Esophagus squamous epithelium (tissue), 5 donors: ENCODE measurements at places on chromosomes 5 and 9.

DNA sequence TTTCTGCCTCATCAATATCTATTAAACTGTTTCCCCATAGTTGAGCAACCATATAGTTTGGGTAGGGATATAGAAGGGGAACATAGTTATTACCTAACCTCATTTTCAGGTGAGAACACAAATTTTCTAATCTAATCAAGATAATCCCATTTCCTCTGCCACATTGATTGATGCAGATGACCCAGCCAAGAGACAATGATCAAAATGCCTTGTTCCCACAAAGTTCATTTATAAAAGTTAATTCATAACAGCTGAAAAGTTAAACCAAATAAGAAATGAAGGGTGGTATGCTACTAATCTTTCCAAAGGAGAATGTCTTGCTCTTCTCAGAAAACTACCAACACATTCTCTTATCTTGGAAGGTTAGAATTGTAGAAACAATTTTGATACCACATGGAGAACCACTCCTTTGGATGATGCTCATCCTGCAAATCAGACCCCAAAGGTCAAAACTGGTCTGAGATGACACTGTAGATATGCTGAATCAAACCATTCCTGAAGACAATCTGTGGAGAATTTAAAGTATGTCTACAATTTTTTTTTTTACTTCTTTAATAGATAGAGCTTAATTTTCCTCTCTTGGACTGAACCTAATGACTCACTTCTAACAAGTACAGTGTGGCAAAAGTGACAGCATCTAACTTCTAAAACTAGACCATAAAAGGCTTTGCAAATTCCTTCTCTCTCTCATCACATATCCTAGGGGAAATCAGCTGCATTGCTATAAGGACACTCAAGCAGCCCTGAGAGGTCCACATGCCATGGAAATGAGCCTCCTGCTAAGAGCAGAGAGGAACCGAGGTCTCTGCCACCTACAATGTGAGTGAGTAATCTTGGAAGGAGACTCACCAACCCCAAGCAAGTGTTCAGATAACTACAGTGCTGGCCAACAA, 586.7 kb upstream of the TUSC1 start:
- DNase-seq = no peak

DNA sequence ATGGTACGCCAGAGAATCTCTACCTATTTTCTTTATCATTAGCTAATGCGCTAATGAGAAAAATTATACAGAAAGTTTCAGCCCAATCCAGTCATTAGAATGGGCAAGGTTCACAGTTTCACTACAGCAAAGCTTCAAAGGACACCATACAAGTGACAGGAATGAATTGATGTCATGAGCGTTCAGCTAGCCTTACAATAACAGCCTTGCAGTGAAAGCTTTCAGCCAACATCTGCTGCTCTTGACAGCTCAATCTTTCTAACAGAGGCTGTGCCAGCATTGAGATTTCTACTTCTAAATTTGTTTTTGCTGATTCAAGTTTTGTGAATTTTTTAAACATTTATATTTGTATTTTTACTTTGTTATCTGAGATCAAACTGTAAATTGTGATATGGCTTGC, 302.4 kb upstream of the FAM174A start:
- no peak for DNase-seq

GRCh38 chr5:84642795-84643194, 258.1 kb upstream of the EDIL3 start:
- DNase-seq = no peak

GRCh38 chr9:98778251-98778650, 18.1 kb downstream of the ANKS6 start:
- DNase-seq = no peak

DNA sequence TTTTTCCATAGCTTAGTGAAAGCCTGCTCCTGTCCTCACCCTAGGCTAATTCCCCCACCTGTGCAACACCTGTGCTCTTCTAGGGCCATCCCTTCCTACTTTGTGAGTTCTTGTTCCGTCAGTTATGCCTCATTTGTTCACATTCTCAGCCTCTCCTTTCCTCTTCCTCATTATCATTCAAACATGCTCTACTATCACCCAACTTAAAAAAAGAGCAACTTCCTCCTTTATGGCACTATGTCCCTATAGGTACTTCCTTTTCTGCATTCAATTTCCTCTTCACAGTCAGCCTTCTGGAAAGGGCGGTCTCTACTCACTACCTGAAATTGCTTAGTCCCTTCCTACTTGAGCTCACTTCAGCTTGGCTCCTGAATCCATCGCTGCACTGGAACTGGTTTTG, 111.8 kb upstream of the LHFPL2 start:
- DNase-seq = no peak

DNA sequence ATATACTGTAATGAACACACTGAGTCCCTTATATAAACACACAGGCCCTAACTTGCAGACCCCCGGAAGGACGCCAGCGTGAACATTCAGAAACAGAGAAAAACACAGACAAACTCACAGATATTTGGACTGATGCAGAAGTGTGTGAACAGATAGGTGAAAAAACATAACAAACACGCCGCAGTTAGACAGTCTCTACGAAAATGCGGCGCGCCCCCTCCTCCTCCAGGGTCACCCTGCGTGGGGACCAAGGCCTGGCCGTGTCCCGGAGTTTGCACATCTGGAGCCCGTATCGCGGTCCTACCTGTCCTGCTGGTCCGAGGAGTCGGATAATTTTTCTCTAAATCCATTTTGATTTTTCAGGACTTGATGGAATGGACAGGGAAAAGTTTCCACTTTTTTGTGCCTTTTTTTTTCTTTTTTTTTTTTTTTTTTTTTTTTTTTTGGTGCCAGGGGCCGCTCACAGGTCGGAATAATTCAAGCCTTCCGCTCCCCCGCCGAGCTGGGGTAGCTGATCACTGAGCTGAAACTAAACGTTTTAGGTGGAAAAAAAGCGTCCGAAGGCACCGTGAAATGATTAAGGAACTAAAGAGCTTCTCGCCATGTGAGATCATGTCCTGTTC, at the start of gene PAX5:
TSS of gene PAX5 (minus strand) at position 587 of the 623 bp plus-strand sequence. CDS start at position 350, 237 bp downstream.
- no peak for DNase-seq

DNA sequence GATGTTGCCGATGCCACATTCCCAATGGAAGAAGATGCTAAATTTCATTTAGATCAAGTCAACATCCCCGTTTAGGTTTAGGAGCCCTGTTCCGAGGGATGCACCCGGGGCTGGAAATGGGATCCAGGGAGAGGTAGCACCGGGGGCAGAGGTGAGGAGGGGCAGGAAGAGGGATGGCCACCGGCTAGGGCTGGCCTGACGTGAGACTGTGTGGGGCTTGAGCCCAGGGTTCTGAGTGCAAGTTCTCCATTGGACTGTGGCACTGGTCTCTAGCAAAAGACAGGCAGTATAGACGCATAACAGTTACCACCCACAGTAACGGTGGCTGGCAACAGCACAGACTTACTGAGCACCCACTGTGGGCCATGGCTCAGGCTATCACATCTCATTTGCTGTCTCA, 209.0 kb upstream of the MVB12B start:
- no peak for DNase-seq

DNA sequence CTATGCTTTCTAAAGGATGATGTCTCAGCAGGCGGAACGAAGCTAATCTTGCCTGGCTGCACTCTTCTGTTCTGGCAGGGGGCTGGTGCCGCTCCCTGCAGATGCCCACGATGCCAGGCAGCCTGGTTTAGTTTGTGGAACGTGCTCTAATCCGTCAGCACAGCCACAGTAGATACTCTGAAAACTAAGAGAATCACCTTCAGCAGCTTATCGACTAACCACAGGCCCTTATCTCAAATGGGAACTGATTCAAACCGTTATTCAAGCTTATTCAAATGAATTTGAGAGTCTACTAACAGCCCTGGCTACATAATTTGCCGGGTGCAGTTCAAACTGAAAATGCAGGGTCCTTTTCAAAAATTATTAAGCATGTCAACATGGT, 246.6 kb upstream of the ANKRD55 start:
- DNase-seq = no peak

- no peak for DNase-seq
These were observed 18.6 kb downstream of the JAKMIP2 start for GRCh38 chr5:147763791-147764525.

DNA sequence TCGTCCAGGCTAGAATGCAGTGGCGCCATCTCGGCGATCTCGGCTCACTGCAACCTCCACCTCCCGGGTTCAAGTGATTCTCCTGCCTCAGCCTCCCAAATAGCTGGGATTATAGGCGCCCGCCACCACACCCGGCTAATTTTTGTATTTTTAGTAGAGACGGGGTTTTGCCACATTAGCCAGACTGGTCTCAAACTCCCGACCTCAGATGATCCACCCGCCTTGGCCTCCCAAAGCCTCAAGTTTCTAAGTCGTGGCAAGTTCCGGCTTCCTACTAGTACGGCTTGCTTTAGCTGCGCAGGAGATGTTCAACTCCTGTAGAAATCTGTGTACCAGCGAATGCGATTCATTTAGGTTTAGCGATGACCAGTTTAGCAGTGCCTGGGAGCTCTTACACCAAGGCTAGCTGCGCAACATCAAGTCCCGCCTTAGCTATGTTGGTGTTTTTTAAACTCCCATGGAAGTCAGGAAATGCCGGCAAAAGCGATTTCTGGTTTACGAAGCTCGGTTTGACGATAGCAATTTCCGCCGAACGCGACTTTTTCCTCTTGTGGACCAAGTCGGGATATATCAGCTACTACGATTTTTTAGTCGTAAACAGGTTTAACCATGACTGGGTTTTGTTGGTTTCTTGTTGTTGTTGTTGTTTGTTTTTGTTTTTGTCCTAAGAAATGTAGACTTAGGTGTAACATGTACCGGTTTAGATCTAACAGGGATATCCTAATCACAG, 46.4 kb downstream of the ANXA2R start:
- peak; percentile 8 for DNase-seq

DNA sequence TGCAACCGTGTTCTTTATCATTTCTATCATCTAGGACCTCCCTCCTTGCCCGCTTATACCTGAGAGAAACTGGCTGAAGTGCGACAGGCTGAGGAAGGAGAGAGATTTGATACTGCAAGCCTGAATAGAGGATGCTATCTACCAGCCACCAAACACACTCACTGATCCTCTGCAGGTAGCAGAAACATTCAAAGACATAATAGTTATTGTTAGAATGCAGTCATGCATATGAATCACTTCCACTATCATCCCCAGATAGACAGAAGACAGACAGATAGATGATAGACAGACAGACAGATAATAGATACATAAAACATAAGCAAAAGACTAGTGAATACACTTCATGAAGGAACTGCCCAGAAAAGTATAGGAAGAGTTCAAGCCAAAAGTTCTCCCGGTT, 32.9 kb downstream of the FAM81B start:
- no peak for DNase-seq

DNA sequence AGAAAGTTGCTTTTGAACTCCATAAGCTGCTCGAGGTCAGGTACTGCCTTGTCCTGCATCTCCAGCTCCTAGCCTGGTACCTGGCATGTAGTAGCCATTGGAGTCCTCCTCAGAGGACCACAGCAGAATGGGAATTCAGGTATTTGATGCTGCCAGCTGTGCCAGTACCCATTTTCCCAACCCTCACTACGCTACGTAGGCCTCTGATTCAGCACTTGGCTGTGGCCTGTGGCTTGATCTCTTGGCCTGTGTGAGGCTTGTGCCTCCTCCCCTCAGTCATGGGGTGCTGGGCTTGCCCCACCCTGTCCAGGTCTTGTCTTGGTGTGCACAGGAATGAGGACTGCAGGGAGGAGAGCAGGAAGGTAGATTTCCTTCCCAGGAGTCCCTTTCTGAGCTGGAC, 11.8 kb downstream of the OTULIN start:
- DNase-seq = no peak

- DNase-seq = no peak
These were observed 227.6 kb upstream of the DAP start for GRCh38 chr5:10988622-10989021.

DNA sequence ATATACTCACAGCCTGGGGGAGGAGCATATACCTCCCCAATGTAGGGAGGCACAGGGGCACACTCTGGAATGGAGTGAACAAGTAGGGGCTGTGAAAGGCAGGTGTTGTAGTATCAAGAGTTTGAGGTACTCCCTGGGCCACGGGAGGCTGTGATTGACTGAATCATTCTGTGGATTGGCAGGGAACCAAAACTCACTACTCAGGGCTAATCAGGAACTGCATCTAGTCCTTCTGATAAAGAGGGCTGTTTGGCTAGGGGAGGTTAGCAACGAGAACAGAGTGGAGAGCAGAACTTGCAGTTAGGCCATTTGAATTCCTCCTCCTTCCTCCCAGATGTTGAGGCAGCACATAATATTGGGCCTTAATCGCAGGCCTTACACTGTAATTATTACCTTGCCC, 369.2 kb upstream of the MPDZ start:
- DNase-seq = no peak

DNA sequence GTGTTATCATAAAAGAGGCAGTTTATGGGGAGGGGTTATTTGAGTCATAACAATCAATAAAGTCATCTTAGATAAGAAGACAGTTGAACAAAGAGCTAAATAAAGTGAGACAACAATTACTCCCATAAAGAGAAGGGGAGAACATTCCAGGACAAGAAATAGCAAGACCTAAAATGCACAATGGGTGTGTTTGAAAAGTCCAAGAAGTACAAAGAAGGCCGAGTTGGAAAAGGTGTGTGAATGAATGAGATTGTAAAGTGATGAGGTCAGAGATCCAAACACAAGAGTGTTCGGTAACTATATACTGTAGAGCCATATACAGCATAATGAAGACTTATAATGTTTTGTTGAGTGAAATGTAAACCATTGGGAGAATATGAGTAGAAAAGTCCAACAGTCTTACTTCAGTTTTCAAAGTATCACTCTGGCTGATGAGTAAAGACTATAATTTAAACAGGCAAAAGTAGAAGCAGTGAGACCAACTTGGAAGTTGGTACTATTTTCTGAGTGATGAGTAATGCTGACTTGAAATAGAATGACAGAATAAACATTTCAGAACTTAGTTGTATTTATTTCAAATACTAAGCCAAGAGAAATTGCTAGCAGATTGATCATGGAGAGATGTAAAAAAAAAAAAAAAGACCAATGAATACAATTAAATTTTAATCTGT, 868.7 kb upstream of the CDH9 start:
- DNase-seq = no peak

- no peak for DNase-seq
These were observed 11.1 kb downstream of the OLFM1 start for GRCh38 chr9:135098400-135099105.

DNA sequence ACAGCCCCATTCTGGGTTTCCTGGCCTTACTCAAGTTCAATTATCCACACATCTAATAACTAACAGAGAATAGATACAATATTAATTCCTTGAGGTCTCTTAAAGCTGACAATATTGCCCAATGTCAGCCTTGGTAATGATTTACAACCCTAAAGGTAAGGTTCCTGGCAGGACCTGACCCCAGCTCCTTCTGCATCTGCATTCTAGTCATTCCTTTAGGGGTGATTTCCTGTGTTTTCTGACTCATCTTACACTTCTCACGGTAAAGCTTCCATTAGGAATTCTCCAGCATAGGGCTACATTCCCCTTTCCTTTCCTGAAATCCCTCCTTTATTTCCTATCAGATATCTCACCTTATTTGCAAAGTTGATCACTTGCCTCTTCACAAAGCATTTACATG, 9.3 kb downstream of the HAVCR1 start:
- DNase-seq = no peak
